ENCODE measurements at places on chromosomes 16 and 17. TPM values are rescaled to one million over a fixed set of nuclear protein-coding genes. Genes with fewer than 3 reads are reported as not detected.

The HS3ST2 gene
- total RNA-seq, result 8.1 TPM

The ST6GALNAC1 gene
- total RNA-seq, result 1.2 TPM

DNA sequence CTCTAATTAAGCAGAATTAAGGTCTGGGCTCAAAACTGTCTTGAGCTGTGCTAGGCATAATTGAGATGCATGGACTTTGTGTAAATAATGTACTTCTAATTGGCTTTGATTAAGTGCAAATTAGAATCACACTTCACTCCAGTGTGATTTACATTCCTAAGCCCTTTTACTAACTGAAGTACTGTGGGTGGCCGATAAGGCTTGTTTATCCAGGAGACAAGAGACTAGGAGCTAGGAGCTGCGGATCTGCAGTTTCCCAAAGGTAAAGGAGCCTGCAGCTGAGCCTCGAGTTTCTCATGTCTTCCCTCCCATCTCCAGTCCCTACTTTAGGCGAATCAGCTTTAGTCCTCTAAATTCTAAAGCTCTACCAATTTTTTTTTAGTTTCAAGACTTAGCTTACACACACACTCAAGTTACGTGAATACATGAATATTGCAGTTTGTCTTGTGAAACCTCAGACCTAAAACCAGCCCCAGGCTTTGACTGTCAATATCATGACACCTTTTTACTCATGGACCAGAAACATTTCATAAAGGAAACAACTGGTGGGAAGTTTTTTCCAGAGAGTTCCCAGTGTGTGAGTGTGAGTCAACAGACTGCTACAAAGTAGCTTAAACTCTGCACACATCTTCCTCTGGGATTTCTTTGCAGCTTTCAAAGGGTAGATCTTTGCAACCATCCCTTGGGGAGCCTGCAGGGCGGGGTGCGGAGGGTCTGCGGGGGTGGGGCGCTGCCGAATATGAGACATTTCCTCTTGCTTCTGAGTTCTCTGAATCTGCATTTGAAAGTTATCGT is 113.9 kb upstream of the TBX2 start:
- DNase-seq, result no peak

DNA sequence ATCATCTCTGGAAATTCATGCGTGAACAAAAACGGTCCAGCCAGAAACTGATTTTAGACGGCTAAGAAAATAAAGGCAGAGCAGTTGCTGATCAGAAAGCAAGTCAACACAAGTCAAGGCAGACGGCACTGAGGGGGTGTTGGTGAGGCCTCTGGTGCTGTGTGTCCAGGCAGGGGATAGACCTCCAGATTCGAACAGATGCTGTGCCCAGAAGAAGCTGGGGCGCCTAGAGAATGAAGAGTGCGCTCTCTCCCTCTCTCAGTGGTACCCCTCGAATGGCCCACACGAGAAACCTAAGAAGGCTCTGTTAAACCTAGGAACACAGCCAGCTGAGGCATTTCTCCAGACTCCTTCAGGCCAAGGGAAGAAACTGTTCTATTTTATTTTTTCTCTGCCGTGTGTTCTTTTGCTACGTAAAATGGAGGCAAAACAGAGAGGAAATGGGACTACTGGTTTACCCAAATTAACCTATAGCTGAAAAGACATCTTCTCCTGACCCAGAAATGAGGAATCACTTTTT is 178.3 kb downstream of the PMP22 start:
- DNase-seq, result no peak

DNA sequence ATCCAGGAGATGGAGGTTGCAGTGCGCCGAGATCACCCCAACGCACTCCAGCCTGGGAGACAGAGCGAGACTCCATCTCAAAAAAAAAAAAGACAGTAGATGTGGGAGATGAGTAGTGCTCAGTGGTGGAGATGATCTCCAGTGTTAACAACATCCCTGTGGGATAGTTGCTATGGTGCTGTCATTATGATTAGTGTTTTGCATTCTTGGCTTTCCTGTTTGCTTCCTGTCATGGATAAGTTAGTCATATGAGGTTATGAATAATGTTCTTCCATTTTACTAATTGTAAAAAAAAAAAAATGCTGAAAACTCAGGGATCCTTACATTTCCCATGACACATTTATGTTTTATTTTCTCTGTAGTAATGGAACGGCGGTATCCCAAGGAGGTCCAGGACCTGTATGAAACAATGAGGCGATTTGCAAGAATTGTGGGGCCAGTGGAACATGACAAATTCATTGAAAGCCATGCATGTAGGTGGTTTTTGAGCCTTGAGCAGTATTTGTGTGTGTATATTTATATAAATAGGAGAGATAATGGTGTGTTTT is 24.5 kb upstream of the DUSP14 start:
- no peak for DNase-seq

All from spinal cord (tissue), 10 donors.